ENCODE measurements at places on chromosomes 3 and 15.

DNA sequence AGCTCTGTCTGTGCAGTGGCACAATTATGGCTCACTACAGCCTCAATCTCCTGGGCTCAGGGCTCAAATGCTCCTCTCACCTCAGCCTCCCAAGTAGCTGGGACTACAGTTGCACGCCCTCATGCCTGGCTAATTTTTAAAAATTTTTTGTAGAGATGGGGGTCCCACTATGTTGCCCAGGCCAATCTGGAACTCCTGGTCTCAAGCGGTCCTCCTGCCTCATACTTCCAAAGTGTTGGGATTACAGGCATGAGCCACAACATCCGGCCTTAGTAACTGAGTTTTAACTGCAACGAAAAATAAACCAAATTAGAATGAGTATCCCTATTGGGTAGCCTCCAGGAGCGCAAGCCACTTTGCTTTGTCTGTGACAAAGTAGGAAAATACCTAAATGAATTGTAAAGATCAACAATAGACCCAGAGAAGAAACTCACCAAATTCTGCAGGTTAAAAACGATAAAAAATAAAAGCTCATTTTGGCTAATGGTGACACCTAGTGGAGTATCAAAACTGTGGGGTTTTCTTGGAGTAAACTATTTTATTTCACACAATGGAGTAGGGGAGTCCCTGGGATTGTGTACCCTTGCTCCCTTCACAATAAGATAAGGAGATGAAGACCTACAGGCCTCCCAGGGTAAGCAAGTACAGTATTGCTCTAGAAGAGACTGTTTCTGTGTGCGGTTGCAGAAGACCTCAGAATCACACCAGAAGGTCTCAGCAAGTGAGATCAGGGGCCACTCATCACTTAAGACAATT lies 21.0 kb upstream of the CA12 start:
- DNase-seq, result peak; percentile 68

- DNase-seq, result no peak
These were observed 546.9 kb downstream of the RBMS3 start for GRCh38 chr3:29827756-29828155.

- DNase-seq, result no peak
These were observed 698.7 kb downstream of the NTRK3 start for GRCh38 chr15:87557881-87558280.

GRCh38 chr15:100111125-100112060 lies 230.4 kb downstream of the ADAMTS17 start:
- DNase-seq, result peak; percentile 79

DNA sequence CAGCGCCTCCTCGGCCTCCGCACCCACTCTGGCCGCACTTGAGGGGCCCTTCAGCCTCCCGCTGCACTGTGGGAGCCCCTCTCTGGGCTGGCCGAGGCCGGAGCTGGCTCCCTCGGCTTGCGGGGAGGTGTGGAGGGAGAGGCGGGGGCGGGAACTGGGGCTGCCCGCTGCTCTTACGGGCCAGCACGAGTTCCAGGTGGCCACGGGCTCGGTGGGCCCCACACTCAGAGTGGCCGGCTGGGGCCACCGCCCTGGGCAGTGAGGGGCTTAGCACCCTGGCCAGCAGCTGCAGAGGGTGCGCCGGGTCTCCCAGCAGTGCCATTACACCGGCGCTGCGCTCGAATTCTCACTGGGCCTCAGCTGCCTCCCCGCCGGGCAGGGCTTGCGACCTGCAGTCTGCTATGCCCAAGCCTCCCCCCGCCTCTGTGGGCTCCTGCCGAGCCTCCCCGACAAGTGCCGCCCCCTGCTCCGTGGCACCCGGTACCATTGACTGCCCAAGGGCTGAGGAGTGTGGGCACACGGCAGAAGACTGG lies 167.1 kb upstream of the PLSCR5 start:
- DNase-seq, result no peak

DNA sequence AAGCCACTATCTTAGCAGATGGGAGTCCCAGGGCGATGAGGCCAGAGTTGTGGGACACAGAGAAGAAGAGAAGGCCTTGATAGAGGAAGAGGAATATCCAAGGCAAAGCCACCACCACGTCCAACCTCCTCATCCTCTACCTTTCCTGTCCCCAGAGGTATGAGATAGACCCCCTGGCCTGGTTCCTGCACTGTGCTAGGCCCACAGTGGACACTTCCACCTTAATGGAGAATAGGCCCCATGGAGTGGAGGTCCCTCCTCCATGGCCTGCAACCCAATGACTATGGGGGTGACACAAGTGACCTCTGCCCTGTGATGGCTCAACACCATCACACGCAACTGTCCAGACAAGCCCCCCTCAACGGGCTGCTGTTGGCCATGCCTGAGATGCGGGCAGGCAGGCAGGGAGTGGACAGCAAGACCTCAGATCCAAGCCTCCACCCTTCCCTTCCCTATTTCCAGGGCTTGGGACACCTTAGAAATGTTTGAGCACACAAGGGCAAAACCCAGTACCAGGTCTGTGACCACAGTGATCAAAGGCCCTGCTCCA lies 36.8 kb downstream of the GRAMD2A start:
- DNase-seq, result no peak

GRCh38 chr15:64180235-64180824 lies 17.5 kb upstream of the PPIB start:
- no peak for DNase-seq

DNA sequence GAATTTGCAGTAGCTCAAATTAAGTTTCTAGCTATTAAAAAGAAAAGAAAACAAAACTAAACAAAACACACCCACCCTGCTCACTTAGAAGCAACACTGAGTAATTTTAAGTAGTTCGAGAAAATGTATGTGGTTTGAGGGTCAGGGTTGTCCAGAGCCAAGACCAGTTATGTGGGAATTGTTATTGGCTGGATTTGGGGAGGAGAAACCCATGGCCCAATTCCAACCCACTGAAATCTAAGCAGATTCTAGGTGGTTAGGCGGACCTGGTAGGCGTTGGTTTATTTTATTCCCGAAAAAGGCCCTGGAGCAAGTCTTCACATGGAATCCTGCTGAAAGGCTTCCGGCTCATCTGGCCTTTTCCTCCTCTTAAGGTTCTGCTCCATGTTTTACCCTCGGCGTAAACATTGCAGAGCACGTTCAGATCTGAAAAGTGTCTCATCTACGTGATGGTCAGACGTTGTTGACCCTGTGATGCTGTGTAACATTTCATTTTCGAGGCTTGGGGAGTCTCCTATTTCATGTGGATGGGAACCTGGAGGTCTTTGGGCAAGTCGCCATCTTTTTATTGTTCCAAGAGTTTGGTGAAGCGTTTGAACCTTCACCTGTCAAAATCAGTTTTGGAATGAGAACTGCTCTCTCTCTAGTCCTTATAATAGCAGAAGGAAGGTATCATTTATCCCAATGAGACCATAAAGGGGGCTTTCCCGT lies 64.0 kb downstream of the FLNB start:
- no peak for DNase-seq

DNA sequence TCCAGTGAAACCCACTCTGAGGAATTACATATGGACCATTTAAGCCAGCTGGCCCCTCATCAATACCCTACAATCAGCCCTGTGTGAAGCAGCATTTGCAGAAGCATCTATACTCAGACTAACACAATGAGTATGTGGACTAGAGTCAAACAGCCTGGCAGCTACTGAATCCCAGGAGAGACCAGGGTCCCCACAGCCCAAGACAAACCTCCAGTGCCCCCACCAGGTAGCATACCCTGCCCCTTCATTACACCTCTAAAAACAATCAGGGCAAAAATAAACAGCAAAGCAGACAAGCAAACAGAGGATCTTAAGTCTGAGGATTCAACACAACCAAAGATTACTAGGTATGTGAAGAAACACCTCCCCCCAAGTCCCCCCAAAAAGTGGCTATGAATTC lies 157.4 kb downstream of the LEKR1 start:
- DNase-seq, result no peak

DNA sequence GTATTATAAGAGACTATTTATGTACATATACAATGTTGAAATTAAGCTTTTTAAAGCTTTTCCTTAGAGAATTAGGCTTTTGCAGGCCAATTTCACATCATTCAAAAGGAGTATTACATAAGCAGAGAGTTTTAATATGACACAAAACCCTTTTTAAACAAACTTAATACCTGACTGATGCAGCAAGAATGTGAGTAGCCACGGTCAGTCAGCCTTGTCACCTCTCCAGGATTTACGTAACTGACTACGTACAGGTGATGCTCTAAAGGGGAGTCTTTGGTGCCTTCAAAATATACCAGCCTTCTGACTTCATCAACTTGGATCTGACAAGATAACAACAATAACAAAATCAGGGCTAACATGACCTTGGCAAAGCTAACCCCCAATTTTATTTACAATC lies 44.2 kb upstream of the IGDCC4 start:
- no peak for DNase-seq

GRCh38 chr3:16406579-16406978 lies 106.9 kb downstream of the RFTN1 start:
- no peak for DNase-seq

DNA sequence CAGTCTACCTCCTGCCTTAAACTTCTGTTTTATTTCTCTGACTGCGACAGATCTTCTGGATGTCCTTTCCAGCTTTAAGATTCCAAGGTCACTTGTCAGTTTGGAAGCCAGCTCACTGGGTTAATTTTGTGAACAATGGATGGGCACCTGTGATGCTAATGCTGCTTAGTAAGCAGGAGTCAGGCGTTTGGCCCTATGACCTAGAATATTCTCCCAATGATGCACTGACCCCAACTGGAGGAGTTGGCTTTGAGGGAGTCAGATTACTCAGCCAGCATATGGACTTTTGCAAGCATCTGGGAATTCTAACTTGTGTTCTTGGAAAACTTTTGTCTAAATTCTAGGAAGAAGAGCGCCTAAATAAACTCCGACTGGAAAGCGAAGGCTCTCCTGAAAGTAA lies 28.1 kb downstream of the HACD3 start:
- DNase-seq, result no peak

DNA sequence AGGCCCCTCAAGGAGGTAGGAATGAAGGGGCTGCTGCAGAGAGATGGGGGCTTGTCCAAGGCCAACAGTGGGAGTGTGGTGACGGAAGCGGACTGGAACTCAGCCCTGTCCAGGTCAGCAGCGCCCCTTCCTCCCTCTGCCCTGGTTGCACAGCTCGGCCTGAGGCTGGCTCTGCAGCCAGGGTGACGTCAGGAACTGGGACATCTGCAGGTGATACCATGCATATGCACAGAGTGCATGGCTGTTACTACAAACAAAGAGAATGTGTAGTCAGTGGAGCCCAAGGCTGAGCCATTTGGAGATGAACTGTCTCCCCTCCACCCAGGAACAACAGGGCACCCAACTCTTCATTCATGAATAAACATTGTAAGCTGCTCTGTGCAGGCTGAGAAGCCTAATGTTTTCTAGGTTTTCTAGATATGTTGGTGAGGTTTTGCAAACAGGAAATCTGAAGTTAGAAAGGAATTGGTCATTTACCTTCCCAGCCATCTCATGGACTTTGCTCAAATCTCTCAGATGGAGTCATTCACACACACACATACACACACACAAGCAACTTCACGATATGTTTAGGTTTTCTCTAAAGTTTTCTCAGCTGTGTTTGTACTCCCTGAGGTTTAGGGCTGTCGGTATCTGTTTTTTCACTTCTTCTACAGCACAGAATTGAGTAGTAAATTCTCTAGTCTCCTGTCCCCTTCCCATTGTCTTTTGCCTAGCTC lies 117.2 kb downstream of the TLE3 start:
- no peak for DNase-seq

GRCh38 chr15:78065284-78065872 lies 12.1 kb downstream of the TBC1D2B start:
- DNase-seq, result peak; percentile 65

- peak; percentile 87 for DNase-seq
These were observed 6.6 kb downstream of the TIPARP start for GRCh38 chr3:156681002-156681401.

- no peak for DNase-seq
These were observed 248.2 kb upstream of the GPR149 start for GRCh38 chr3:154678041-154678654.

DNA sequence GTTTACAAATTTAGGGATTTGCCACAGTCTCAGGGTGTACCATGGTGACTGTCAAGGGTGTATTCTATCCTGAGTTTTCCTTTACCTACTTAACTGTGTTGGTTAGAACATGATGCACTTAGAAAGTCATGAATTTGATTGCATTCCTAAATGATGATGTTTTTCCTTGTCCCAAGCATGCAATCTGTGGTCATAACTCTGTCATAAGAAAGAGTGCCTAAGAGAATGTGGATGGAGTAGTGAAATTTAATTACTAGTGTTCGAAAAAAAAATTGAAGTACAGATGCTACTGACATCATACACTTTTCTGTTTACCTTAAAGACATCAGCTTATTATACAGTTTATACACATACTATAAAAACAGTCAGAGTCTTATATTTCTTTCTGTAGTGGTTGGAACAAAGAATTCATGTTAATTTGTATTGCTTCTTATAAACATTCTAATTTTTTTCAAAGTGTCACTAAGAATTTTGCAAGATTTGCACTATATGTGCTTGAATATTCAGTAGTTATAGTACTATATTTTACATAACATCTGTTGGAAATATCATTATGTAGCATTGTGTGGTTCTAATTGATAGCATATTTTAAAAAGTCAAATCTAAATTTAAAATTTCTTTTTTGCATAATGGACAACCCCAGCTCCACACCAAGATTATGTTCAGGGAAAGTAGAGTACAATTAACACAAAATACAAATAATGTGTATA lies 231.3 kb upstream of the KCNMB2 start:
- no peak for DNase-seq

GRCh38 chr3:161557445-161558150 lies 61.0 kb downstream of the OTOL1 start:
- DNase-seq, result no peak

DNA sequence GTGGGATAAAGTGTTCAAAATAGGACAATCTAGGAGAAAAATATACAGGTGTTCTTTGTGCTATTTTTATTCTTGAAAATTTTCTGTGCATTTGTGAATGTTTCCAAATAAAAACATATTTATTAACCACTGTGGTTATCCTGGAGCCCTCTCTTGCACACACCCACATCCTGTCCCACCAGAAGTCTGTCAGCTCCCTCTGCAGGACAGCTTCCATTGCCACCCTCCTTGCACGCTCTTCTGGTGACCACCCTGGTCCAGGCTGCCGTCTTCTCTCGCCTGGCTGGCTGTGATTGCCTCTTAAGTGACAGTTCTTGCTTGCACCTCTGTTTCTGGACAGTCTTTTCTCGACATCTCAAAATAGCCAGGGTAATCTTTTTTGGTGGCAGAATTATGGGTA lies 394.0 kb downstream of the LRTM1 start:
- DNase-seq, result no peak

- DNase-seq, result no peak
These were observed 359.8 kb downstream of the ULK4 start for GRCh38 chr3:41602121-41602520.

- no peak for DNase-seq
These were observed 78.2 kb downstream of the KCNH8 start for GRCh38 chr3:19226479-19226878.

GRCh38 chr3:25911525-25912295 lies 121.8 kb downstream of the OXSM start:
- DNase-seq, result no peak

- peak; percentile 62 for DNase-seq
These were observed 38.0 kb downstream of the SHC4 start for GRCh38 chr15:48925714-48926223.

GRCh38 chr3:158642474-158643210 lies 1.7 kb upstream of the GFM1 start:
- DNase-seq, result no peak
